Stimulated activated CD8-positive, alpha-beta memory T cell treated with anti-CD3 and anti-CD28 coated beads, Interleukin-15, amount 100 ng/mL, for 48 hours (primary cell): ENCODE measurements at places on chromosomes 6 and 20.

- DNase-seq = no peak
Observed at GRCh38 chr6:118186672-118187567, 279.9 kb downstream of the SLC35F1 start.

DNA sequence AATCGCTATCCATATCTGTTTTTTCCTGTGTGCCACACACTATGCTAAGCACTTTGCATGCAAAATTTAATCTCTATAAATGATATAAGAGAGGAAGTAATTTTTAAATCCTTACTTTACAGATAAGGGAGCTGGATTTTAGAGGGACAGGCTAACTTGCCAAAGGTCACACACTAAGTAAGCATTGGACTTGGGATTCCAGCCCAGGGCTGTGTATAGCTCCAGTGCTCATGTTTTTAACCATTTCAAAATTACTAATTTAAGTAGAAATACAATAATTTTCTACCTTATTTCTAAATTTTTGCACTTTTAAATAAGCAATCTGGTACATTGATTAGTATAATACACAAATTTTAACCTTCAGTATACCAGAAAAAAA lies 144.6 kb downstream of the UST start:
- DNase-seq = no peak

DNA sequence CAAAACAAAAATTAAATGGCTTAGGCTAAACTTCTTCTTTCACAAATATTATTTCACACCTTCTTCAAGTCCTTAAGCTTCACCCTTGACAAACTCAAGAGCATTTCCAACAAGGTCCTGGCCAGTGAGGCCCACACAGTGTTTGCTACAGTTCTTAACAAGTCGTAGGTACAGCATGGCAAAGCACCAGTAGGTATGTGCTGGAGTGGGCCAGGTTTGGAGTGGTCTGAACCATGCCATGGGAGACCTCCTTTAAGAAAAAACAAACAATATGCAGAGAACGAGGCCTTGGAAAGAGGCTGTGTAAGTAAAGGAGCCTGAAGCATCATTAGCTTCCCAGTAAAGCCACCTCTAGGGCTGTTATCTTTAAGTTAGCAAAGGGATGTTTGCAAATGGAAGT lies 154.3 kb upstream of the SNX9 start:
- DNase-seq = no peak

DNA sequence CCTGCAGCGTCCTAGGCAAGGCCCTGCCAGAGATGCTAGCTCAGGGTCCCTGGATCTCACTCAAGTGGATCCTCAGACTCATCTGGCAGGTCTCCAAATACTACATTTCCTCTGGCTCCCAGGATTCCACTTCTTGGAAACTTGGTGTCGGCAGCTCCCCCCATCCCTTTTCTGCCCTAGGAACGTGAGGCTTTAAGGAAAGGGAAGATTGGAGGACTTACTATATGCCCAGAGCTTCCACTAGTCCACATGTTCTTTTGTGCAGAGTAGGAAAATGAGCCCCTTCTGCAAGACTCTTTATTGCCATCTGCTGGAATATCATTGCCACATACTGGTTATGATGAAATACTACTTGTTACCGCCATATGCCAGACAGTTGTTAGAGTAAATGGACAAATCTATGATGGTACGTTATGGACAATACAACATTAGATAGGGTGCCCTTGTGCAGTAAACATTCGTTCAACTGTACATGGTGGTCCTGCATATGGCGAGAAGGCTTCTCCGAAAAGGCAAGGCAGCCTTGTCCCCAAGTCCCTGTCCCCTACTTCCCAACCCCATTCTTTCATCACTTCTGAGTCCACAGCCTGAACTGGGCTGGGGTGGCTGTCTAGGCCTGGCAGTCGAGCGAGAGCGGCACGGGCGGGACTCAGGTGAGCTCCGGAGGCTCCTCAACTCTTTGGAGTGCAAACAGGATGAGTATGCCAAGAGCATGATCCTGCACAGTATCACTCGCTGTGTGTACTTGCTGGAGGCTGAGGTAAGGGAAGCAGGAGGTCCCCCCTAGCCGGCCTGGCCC lies 780 bp downstream of the ARMC12 start:
- DNase-seq = no peak

GRCh38 chr6:169938262-169938701 lies 186.9 kb downstream of the ERMARD start:
- DNase-seq = no peak

DNA sequence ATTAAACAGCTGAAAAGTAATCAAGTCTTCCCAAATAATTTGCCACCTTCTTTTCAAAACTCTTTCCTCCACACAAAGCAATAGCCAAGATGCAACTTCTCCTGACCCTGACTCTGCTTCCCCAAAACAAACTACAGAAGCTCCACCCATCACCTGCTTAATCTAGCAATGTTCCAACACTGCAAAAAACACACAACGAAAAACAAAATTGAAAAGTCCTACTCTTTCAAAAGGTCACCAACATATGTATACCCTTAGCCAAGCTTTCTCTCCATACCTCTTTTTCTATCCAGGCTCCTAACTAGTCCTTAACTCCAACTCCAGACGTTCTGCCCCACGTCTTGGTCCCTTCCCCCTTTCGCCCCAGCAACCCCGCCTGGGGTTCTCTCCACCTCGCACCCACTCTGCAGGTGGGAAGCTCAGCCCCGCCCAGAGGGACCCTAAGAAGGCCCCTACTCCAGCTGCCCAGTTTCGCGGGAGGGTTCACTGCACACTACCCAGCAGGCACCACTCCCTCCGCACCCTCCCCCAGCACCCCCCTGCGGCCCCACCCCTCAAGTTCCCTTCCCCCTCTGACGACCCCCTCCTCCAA lies 717 bp downstream of the CSNK2A1 start:
- no peak for DNase-seq

DNA sequence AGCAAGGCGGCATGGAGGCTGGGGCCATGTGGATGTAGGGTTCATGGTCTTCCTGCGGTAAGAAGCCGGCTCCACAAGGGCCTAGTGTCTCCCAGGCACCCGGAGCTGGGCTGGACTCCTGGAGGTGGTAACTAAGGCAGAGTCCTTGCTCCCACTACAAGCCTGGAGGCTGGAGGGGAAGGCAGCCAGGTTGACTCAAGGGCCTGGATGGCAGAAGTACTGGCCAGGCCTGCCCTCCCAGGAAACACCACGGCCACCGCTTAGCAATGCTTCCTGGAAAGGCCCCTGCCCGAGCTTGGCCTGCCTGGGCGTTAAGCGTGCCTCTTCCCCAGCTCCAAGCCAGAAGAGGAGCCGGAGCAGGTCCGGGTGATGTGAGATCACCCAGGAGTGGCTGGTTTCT lies 182.0 kb downstream of the ZDHHC14 start:
- DNase-seq = no peak

DNA sequence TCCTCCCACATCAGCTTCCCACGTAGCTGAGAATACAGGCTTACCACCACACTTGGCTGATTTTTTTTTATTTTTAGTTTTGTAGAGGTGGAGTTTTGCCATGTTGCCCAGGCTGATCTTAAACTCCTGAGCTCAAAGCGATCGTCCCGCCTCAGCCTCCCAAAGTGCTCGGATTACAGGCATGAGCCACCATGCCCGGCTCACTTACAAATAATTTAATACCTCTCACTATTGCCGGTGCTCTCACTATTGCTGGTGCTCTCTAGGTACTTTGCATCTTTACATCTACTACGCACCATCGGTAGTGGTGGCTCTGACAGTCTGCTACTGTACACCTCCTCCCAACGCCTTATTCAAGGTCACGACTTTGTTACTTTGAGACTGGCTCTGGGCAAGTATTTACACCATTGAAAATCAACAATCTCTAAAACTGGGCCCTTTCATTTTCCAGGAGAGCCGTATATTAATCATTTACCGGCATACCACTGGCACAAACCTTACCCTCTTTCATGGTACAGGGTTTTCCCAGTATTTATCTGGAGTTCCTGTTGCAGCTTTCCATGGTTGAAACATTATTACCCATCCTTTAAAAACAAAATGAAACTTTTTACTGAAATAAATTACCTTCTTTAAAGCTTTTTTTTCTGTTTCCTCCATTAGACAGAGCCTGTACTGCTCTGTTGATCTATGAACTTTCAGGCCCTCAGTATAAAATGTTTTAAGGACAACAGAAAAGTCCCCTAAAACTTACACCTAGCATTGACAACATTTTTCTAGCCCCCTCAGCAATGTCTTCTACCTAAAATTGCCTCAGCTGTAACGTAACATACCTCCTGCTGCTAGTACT lies 259.6 kb upstream of the PLCB4 start:
- no peak for DNase-seq

DNA sequence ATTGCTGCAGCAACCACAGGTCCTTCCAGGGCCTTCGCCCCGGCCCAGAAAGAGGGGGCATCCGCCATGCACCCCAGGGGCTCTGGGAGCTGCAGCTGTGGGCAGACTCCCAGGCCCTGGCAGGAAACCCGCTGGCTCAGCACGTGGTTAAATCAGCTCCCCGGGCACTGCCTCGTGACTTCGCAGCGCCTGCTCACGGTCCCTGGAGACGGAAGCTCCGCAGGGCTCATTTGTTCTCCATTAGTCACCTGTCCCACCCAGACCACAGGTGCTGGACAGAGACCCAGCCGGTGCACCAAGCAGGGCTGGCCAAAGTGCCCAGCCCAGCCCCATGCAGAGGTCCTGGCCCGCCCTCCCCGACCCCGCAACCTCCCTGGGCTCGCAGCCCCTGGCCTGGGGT lies 14.7 kb downstream of the KCNQ2 start:
- no peak for DNase-seq

GRCh38 chr20:12815231-12815768 lies 193.5 kb upstream of the SPTLC3 start:
- DNase-seq = no peak

DNA sequence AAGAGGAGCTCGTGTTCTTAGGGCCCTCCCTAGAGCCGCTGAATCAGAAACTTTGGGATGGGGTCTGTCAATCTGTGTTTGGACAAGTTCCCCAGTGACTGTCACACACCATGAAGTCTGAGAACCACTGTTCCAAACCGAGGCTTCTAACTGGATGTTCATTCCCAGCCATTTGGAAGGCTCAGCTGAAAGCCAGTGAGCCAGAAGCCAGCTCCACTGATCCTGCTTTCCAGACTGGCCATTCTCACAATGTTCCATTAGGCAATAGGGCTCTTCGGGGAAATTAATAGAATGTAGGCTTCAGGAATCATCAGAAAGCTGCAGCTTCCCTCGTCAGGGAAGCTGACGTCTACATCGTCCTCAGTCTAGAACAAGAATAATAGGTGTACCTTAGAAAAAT lies 90.8 kb upstream of the QKI start:
- no peak for DNase-seq

- DNase-seq = no peak
Observed at GRCh38 chr20:58148891-58149290, 79.6 kb downstream of the ANKRD60 start.

DNA sequence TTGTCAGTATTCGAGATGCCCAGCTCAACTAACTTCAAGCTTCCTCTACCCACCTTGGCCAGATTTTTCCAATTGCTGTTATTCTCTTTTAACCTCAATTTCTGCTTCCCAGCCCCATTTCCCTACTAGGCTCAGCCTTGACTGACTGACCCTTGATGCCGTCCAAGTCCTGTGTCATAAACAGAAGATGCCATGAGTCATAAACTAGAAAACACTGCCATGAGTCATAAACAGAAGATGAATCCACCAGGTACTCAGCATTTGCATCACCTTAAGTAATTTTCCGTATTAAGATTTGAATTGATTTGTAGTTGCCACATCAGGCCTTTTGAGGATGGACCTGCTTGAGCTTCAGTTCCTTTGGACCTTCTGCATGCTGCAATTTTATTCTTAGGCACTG lies 123.8 kb downstream of the FAM83B start:
- DNase-seq = no peak

DNA sequence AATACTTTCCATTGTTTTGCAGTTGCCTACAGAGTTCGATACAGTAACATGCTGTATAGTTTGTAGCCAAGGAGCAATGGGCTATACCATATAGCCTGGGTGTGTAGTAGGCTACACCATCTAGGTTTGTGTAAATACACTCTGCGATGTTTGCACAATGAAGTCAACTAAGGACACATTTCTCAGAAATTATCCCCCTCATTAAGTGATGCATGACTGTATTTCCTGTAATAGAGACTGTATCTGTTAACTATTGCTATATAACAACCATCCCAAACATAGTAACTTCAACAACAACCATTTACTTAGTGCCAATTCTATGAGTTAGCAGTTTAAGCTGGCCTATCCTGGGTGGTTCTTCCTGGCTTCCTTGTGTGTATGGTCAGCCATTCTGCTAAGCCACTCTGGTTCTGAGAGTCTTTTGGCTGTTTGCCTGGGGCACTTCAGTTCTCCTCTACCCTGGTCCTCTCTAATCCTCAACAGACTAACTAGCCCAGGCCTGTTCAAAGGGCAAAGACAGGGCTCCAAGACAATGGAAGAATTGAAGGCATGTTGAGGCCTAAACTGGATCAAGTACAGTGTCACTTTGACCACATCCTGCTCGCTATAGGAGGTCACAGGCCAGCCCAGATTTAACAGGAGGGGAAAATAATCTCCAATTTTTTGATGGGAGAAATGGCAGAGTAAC lies 124.0 kb downstream of the PLCB1 start:
- DNase-seq = no peak

DNA sequence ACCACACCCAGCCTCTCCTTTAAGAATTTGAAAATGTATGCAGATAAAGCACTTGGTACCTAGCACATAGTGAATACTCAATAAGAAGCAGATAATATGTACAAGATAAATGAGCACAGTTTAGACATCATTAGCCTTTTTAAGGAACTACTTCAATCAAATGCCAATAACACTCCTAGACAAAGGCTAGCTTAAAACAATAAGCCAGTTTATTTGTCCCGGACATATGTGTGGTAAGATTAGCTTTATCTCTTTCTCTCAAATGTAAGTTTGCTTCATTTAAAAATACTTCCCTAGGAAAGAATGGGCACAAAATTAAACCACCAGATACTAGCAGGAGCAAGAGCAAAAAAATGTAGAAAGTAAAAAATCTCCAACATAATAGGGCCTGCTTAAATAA lies 73.8 kb downstream of the MAP3K5 start:
- DNase-seq = no peak
